ENCODE measurements at places on chromosomes 16 and 17.

GRCh38 chr17:39663688-39664580, 1.2 kb upstream of the TCAP start:
- DNase-seq = no peak

- peak; percentile 42 for DNase-seq
These were observed 110.8 kb downstream of the C16orf78 start for GRCh38 chr16:49484451-49484849.

DNA sequence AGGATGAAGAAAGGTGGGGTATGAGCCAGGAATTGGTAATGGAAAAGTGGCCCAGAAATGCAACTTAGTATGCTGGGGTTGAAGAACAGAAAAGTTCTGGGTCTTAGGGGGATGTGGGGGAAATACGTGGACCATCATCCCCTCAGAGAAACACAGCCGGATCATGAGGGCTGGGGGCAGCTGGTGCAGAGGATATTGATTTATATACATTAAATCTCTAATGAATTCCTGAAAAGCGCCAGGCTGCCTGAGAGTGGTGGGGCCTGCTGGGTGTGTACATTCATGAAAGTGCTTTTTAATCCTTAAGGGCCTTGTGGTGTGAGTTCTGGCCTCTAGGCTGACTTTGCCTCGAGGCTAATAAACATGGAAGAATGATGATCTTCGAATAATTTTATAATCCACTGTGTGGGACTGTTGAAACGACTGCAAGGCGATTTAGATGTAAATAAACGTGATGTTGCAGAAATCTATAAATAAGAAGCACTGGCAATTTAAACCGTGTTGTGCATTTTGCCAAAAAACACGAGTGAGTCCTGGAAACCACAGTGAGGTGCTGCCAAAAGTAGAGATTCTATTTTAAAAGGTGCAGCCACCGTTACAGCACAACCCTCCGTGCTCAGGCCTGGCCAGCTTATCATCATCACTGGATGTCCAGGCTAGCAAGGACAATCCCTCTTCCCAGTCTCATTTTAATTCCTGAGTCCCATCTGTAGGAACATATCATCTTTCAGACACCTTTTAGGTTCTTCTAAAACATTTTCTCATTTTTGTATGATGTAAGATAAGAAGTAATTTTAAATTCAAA, 32.1 kb downstream of the PRKAR1A start:
- DNase-seq = no peak

GRCh38 chr17:44959821-44960531, 8.1 kb downstream of the C1QL1 start:
- no peak for DNase-seq

- DNase-seq = peak; percentile 28
These were observed 72.7 kb upstream of the GAS7 start for GRCh38 chr17:10271106-10271562.

DNA sequence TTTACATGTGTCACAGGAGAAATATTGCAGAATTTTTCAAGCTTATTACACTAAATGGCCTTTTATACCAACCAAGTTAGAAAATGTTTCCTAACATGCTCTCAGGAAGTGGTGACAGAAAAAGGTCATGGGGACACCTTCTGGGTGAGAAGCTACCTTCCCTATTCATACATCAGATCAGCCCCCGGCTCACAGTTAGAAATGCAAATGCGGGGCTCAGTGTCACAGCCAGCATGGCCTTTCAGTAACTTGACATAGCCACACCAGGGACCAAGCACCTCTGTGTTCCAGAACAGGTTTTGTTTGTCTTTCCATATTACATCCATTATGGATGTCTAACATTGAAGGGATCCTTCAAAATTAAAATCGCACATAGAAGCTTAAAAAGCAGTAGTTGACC, 59.5 kb downstream of the CHD9NB start:
- no peak for DNase-seq

- DNase-seq = peak; percentile 22
These were observed 7.7 kb downstream of the CCL3L1 start for GRCh38 chr17:36188891-36189306.

DNA sequence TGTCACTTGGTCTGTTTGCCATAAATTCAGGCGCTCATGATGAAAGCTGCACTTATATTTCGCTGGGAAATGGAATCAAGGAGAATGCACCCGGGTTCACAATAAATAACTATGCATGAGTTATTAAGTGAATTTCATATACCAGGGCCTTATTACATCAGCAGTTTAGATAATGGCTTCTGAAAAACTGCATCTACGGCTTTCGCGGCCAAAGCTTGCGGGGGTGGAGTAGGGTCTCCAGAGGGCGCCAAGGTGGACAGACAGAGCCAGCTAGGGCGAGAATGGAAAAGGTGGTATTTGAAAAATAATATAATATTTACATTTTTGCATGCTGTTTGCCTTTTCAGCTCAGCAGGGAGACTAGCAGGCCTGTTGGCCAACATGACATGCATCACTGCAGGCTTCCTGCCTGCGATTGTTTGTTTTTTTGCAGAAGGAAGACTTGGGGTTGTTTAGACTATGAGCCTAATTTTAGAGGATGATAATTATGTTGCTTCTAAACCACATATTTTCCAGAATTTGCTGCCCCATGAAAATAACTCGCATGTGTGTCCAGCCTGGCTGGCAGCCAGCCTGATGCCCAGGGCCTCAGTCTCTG, 173.8 kb upstream of the IRX3 start:
- peak; percentile 55 for DNase-seq

DNA sequence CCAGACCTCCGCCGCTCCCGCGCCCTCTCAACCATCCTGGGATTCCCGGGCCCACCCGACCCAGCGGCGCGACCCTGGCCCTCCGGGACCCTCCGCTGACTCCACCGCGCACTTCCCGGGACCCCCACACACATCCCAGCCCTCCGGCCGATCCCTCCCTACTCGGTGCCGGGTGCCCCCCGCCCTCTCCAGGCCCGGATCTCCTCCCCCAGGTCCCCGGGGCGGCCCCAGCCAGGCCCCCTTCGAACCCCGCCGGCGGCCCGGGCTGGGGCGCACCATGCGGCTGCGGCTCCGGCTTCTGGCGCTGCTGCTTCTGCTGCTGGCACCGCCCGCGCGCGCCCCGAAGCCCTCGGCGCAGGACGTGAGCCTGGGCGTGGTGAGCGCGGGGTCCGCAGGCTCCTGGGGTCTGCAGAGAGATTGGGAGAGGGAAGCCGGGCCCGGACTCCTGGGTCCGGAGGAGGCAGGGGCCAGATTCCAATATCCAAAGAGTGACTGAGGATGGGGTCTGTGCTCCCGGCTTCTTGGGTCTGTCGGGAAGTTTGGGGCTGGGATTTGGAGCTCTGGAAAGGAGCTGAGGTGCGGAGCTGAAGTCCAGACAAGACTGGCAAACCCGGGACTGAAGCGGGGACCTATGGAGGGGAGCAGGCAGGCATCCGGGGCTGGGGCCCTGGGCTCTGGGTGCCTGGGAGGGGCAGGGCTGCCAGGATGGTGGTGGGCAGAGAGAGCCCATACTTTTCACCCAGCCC, 453 bp downstream of the MMP25 start:
- no peak for DNase-seq

DNA sequence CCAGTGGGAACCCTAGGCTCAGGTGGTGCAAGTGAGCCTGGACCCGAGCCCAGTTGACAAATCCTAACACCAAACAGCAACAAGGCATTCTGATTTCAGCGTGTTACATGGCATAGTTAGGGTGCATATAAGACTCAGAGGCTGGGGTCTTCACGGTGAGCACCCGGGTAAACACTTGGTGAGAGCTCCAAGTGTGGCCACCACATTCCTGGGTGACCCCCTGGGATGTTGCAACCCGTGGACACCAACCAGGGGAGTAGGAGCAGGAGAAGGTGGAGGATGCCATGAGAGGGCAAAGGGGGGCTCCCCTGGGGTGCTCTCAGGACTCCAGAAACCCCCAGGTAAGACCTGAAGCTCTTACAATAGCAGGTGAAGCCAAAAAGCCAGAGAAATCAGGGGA, 69.9 kb upstream of the CDH5 start:
- DNase-seq = no peak

DNA sequence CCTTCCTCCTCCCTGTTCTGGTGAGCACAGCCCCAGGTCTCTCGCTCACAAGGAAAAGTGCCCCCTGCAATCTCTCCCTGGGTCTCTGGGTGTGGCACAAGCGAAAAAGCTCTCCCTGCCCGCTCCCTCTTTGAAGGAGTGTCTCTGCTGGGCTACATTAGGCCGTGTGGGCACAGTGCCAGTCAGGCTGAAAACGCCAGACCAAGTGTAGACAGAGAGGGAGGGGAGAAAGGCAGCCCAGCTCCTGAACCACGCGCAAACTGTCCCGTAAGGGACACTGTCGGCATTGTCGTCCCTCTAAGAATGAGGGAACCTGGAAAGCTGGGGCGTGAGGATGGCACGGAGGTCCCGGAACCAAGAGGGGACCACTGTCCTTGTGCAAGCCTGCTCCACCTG, 3.9 kb downstream of the SMIM5 start:
- no peak for DNase-seq

DNA sequence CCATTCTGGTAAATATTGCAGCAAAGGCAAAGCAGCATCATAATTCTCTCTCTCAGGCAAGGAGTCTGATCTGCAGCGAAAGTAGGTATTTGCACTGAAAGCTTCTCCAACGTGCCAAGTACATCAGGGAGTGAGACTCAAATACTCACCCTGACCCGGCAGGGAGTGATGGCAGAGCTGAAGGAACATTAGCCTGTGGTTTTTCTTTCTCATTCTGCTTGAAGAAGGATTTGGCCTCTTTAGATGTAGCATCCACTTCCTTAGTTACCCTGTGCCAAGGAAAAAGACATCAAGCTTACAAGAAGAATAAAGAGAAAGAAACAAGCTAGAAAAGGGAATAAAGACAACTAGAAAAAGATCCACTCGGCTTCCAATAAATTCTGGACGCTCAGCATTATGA, 38.4 kb downstream of the CFDP1 start:
- DNase-seq = no peak

GRCh38 chr16:73563709-73564108, 515.8 kb upstream of the ZFHX3 start:
- no peak for DNase-seq

GRCh38 chr16:86628614-86629013, 50.3 kb downstream of the FOXL1 start:
- no peak for DNase-seq

DNA sequence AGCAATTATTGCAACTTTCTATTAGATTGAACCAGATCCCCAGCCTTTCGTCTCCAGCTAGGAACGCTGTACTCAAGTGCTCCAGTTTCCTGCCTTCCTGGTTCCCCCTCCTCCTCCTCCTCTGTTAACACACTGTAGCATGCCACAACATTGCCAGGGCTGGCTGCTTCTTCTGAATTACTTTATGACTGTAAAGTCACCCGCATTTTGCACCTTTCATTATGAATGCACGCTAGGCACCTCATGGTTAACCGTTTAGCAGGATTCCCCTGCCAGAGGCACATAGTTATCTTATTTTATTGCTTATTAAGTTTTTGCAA, 4.5 kb downstream of the ZNF423 start:
- DNase-seq = no peak

DNA sequence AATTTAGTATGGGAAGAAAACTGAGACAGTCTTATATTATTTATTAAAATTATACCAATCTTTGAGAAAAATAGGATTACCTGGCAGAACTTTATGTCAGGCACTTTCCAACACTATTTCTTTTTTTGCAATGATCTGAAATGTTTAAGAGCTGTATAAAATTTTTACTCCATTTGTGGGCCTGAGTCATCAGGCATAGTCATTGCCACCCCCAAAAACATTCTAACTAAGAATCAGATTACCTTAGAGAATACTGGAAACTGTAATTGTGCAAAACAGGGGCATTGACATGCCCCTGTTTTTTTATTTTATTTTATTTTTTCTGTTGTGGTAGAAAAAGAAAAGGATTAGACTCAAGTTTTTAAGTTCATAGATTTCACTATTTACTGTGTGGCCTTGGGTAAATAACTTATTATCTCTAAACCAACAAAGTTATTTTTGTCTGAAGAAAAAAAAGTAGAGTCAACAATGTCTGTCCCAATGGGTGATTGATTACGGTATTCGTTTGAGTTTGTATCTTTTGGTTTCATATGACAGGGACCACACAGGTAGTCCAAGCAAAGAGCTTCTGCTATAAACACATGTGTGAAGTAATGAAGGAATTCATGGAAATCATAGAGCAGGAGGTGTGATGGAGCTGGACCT, 24.6 kb downstream of the VAT1L start:
- no peak for DNase-seq

DNA sequence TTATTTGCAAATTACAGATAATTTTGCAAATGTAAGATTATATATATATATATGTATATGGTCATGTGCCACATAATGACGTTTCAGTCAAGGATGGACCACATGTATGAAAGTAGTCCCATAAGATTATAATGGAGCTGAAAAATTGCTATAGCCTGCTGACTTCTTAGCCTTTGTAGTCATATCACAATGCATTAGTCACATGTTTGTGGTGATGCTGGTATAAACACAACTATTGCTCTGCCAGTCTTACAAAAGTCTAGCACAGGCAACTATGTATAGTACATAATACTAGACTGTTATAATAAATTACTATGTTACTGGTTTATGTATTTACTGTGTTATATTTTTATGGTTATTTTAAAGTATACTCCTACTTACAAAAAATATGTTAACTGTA, 444.3 kb downstream of the KCNJ2 start:
- DNase-seq = no peak

GRCh38 chr16:83968891-83969649, 1.0 kb downstream of the NECAB2 start:
- no peak for DNase-seq

- no peak for DNase-seq
These were observed 3.6 kb downstream of the GSE1 start for GRCh38 chr16:85616607-85617321.

DNA sequence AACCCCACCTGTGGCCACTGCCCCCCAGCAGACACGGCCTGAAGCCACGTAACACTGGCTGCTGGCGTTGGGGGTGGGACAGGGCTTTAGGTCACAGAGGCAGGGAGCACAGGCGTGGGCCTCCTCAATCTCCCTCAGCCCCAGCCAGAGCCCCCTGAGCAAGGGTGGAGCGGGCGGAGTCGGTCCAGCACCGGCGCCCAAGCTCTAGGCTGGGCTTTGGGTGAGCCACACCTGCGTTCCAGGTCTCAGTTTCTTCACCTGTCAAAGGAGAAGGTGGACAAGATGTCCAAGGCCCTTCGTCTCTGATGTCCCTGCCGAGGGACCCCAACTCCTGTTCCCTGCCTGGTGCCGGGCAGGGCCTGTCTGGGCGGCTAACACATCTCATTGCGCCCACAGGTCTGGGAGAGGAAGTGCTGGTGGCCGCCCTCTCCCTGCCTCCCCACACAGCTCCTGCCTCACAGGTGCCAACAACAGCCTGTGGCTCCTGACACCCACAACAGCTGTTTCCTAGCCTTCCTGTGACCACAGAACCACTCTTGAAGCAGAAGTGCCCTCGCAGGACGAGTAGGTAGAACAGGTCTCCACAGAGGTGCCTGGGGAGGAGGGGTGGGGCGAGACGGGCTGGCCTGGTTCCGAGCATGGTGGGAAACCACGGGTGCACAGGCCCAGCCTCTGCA, 12.0 kb downstream of the FAM83G start:
- no peak for DNase-seq

DNA sequence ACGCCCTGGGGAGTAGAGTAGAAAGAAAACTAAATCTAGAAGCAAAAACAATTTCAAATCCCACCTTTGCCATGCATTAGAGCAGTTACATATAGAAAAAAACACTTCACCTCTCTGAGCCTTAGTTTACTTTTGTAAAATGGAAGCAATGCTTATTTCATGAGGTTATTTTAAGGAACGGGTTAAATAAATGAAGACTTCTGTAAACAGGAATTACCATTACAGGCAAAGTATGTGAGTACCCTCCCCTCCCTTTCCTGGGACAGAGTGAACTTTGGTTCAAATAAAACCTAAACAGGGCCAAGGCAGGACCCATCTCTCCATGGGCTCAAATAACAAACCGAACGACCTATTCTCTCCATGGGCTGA, 4.5 kb upstream of the KRT15 start:
- DNase-seq = no peak

GRCh38 chr16:68590201-68590994, 51.3 kb downstream of the ZFP90 start:
- peak; percentile 53 for DNase-seq

Data from adipocyte (in vitro differentiated cells).